Activated T-helper 1 cell treated with anti-CD3 and anti-CD28 coated beads, Interleukin-2, amount 50 U/mL, for 16 hours (primary cell): ENCODE measurements at places on chromosomes 7 and 10.

GRCh38 chr10:66982792-66983474, 57.1 kb downstream of the LRRTM3 start:
- DNase-seq: no peak

DNA sequence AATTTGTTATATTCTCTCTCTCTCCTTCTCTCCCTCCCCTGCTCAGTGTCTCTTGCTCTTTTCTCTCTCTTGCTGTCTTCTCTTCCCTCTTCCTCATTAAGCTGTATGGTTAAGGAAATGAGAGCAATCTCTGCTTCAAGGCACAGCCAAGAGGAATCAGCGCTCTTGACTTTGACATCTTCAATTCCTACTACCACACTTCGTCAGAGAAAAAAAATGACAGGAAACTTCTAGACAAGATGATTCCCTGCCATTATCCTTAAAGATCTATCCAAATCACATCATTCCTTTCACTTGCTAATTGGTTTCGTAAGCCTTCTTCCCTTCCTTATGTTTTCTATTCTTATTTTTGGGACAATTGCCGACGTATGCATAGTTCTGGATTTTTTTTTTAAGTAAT, 425.0 kb downstream of the KCNMA1 start:
- DNase-seq: no peak

DNA sequence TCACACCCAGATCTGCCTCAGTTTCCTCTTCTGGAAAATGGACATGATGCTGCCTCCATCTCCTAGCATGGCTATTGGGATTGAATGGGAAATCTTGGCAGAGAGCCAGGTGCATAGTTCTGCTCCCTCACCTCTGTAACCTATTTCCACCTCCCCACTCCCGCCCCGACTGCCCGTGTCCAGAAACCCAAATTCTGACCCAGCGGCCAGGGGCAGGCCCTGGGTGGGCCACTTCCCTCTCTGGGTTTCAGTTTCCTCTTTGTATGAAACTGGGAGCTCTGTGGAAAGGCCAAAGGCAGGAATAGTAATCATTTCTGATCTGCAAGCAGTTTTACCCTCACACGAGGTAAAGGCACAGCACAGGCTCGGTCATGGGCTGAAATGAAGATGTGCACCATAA, 74.1 kb upstream of the DUSP5 start:
- no peak for DNase-seq

- DNase-seq: no peak
These were observed 2.2 kb downstream of the GLUD1 start for GRCh38 chr10:87092376-87092860.

GRCh38 chr7:67573639-67574038, 577.0 kb downstream of the TYW1 start:
- no peak for DNase-seq
